CD4-positive, alpha-beta T cell (primary cell): ENCODE measurements at places on chromosomes 2 and 18.

DNA sequence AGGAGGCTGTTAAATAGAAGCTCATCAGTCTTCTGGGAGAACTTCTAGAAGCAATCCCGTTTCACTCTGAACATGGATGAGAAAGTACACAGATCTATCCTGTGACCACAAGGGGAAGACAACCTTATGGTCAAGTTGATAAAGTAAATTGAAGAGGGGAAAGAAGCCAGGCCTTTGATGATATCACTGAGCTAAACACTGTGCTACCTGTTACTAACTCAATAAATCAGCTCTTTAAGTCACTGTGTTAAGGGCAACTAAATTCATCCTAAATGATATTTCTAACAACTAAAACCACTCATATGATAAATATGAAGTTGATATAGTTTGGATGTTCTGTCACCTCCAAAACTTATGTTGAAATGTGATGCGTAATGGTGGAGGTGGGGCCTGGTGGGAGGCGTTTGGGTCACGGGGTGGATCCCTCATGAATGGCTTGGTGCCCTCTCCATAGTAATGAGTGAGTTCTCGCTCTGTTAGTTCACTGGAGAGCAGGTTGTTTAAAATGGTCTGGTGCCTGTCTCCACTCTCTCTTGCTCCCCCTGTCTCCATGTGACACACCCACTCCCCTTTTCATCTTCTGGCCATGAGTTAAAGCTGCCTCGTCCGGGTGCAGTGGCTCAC is 23.6 kb downstream of the OLA1 start:
- no peak for DNase-seq

- no peak for DNase-seq
These were observed 178.7 kb downstream of the EN1 start for GRCh38 chr2:118668431-118669424.

GRCh38 chr2:37630776-37631175 is 40.7 kb downstream of the CDC42EP3 start:
- DNase-seq: no peak

GRCh38 chr2:62208758-62209114 is 12.8 kb downstream of the B3GNT2 start:
- no peak for DNase-seq

DNA sequence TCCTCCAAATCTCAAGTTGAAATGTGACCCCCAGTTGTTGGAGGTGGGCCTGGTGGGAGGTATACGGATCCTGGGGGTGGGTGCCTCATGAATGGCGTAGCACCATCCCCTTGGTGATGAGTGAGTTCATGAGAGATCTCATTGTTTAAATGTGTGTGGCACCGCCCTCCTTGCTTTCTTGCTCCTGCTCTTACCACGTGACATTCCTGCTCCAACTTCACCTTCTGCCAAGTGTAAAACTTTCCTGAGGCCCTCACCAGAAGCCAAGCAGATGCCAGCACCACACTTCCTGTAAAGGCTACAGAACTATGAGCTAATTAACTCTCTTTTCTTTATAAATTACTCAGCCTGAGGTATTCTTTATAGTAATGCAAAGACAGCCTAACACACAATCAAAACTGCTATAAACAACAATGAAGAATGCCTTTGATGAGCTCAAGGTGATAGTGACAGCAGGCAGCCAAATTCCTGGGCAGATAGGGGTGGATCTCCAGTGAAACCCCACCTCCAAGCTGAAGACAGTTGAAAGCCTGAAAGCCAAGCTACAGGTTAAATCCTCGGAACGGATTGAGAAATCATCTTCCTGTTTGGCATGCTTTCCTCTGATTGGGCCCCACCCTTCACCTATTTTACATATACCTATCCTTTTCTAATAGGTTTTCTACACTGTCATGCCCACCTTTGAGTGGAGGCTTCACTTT is 26.9 kb downstream of the MCEE start:
- DNase-seq: no peak

DNA sequence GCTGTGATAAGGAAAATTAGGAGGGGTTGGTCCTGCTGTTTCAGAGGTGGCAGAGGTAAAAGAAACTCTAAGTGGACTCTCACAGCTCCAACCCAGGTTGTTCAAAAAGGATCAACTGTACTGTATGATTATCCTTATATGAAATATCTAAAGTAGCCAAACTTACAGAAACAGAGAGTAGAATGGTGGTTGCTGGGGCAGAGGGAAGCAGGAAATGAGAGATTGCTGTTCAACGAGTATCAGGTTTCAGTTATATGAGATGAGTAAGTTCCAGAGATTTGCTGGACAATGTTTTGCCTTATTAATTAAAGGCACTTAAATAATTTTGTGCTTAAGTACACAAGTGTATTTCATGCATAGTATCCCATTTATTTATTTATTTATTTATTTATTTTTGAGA is 972.0 kb upstream of the LRRTM1 start:
- DNase-seq: no peak

DNA sequence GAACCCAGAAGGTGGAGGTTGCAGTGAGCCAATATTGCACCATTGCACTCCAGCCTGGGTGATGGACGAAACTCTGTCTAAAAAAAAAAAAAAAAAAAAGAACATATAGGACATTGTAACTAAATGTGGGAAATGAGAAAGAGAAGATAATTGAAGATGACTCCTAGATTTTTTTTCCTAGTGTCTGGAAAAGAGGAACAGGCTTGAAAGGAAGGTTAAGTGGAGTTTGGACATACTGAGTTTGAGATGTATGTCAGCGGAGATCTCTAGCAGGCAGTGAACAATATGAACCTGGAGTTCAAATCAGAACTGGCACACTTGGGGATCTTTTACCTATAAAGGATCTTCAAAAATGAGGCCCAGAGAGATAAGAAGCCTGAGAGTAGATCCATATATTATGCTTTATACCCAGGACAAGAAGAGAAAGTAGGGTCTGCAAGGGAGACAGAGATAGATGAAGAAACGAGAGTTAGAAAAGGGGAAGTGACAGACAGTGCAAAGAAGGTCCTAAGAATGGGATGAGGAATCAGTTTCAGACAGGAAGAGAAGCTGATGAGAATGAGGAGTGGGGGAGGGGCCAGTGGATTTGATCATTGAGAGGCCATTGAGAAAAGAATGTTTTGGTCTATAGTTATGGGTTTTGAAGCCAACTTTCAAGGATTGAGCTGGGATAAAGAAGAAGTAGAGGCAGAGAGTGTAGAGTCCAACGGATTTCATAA is 46.9 kb upstream of the CD28 start:
- no peak for DNase-seq

GRCh38 chr2:21422724-21423522 is 299.2 kb downstream of the TDRD15 start:
- no peak for DNase-seq

DNA sequence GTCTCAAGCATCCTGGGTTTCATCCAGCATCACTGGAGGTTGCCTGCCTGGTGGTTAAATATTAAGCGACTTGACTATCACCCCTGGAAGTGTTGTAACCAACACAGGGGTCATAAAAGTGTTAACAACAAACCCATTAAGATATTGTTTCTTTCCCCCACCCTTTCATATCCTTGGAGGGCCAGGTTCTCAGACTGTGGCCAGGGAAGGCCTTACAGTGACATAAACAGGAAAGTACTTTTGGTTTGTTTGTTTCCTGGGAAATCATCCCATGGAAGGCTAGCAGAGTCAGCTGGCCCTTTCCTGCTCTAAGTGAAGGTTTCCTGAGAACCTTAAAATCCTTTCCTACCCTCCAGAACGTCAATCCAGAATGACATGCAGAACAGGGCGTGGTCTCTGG is 160.9 kb downstream of the CLIP4 start:
- no peak for DNase-seq

- DNase-seq: no peak
These were observed 143.0 kb downstream of the HNMT start for GRCh38 chr2:138107288-138107687.

- DNase-seq: no peak
These were observed 114.0 kb upstream of the SLC39A10 start for GRCh38 chr2:195543063-195543462.

DNA sequence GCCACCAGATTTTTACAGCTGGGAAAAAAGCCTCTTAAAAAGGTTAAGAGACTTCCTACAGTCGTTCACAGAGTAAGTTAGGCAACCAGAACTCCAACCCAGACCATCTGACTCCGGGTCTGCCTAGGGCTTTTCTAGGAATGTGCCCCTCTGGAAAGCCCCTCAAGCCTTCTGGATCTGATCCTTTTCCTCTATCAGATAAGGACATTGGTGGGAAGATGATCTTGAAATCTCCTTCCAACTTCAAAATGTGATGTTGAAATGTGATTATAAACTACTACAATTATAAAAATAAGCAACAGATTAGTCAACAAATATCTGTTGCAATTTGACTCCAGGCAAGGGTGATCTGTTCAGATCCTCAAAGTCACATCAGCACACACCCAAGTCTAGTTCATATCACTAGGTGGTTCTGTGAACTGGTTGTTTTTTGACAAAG is 270.4 kb downstream of the ARHGAP15 start:
- no peak for DNase-seq

GRCh38 chr2:168290391-168290790 is 43.0 kb upstream of the STK39 start:
- no peak for DNase-seq

DNA sequence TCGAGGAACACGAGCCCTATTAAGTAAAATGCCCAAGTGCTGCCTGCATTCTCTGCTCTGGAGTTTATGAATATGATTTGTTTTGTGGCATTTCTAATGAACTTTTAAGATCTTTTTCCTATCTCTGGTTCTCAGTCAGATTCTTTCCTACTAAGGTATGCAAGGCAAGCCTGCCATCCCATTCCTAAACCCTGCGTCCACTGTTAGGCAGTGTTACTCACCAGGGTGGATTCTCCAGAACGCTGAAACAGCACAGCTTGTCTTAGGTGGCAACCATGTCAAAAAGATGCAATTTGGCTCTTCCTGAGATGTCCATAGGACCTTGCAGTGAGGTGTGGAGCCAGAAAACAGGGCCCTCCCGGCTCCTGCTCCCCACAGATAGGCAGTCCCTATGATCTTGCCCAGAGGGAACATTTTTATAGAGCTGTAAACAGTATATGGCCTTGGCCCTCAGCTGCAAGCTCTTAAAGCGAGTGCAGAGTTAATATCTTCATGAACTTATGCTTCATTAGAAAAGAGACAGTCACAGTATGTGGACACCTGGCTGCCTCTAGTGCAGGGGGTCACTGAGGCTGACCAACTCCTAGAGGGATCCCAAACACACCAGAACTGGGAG is 84.4 kb downstream of the TPGS2 start:
- DNase-seq: no peak

DNA sequence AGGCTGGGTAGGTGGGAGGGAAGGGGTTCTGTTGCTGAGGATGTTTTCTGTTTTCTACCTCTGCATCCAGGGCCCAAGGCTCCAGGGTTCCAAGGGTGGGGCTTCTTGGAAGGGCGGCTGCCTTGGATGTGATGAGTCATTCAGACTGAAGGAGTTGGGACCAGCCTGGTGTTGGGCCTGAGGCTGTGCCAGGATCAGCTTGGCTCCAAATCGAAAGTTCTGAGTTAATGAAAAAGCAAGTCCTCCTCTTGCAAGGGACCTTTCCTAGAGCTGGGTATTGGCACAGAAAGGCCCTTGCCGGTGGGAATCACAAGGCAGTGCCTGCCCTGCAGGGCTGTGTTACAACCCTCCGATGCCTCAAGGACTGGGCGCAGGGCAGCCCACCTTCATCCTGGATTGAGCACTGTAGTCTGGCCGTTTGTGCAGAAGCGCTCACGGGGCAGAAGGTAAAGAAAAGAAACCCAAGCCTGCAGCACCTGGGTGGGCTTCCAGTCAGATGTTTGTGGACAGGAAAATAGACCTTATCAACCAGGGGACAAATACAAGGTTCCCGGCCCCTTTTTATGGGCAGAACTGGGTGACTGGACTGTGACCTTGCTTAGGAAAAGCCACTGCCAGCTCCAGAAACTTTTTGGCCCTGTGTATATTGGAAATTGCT is 52.5 kb upstream of the MCFD2 start:
- DNase-seq: no peak

- no peak for DNase-seq
These were observed 59.5 kb downstream of the ABCG8 start for GRCh38 chr2:43898134-43898837.

DNA sequence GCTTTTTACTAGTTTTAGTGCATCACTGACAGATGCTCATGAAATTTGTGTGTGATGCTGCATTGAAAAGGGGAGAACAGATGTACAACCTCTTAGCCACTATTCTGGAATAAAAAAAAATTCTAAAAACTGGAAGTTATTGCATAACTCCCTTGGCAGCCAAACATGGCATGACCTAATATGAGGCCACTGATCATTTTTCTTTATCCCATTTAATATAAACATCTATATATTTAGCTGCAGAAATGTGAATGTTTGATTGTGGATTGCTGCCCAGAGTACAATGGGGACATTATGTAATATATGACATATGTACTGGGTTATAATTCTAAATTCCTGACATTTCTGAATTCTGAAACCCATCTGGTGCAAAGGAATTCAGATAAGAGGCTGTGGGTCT is 86.5 kb downstream of the CDCA7 start:
- no peak for DNase-seq

DNA sequence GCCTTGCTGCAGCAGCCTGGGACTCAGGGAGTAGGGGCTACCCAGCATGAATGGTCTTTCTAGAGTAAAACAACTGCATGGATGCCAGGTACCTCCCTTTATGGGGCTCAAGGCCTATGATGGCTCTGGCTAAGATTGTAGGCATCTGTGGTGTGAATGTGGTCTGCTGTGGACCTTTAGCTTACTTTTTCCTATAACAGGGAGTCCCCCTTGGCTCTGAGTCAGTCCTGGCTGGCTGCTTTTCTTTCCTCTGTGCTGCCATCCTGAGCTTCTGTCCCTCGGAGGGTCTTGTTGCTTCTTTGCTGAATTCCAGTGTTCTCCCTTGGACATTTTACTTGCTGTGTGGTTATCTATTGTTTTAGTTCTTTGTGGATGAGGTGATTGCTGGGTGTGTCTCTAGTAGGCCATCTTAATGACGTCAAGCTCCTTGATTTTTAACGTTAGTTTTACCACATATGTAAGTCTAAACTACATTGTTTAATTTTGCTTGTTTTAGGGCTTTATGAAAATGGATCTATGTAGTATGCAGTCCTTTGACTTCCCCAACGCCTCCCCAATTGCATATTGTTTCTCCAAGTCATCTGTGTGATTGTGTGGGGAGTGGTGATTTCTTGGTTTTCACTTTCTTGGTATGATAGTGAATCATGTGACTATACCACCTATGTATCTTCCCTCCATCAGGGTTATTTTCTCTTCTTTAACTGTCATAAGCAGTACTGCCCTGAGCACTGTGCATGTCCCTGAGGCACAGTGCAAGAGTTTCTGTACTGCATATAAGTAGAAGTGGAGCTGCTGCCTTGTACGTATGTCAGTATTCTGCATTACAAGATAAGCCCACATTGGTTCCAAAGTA is 92.4 kb downstream of the NCK2 start:
- peak; percentile 38 for DNase-seq

- no peak for DNase-seq
These were observed 100.3 kb downstream of the IRS1 start for GRCh38 chr2:226699321-226699720.

DNA sequence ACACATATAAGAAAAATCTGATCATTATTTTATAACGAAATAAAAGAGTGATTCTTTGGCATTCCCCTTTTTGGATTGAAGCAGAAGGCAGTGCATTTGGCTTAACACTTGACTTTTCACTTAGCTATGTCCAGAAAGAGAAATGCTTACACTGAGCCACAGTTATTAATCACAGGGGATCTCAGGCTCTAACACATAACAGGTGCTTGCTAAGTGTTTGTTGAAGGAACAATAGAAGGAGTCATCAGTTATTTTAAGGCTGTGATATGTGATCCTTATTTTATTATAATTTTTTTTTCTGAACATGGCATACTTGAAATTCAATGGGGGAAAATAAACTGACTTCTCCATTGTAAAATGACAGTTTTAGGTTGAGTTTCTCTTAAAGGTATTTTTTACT is 209.5 kb downstream of the UBE2E3 start:
- DNase-seq: no peak

GRCh38 chr2:18454692-18455235 is 105.7 kb downstream of the RDH14 start:
- no peak for DNase-seq
